ENCODE measurements at places on chromosomes 5 and 9.

- H3K36me3 ChIP-seq, result no peaks in the 10 kb centered on the region
- H3K27ac ChIP-seq, result peak overlapping the region; percentile 24
- H3K4me3 ChIP-seq, result no peak overlapping the region
- peaks cover 25% of the 10 kb centered on the region for H3K4me1 ChIP-seq
Measured at GRCh38 chr5:126961702-126962101, 68.7 kb downstream of the MARCHF3 start.

DNA sequence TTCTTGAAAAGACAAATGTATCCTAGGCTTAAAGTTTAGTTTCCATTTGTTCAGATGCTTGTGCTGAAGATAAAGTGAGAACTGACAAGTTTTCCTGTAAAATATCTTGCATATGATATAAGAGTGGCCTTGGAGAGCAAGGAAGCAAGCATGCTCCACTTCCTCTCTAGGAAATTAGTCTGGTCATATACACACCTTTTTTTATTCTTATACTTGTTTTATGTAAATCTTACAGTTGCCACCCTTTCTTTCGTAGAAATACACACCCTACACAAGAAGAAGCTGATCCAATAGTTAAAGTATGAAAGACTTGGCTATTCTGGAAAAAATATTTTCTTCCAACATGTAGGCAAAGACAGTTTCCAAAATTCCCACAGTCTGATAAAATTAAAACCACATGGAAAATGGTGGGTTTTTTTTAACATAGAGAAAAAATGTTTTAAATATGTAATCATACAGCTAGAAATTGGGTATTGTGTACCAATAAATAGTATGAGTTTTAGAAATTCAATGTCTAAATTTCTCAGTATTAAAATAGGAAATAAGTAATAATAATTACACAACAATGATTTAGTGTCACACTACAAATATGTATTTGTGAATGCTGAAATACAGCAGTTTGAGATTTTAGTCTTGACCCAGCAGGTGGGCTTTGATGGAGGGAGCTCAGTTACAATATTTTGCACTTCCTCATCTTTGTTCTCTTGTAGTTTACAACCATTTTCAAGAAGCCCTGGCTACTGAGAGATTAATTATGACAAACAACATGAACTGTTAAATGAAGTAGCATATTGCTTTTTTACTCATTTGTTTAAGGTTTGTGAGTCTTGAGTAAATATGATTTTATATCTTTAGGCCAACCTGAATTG is 185.7 kb upstream of the GNA14 start:
- peaks cover 1% of the 10 kb centered on the region for H3K27me3 ChIP-seq
- H3K4me1 ChIP-seq, result no peaks in the 10 kb centered on the region
- H3K27ac ChIP-seq, result no peak overlapping the region

GRCh38 chr9:116927726-116928125 is 240.6 kb downstream of the TRIM32 start:
- no peak overlapping the region for H3K4me3 ChIP-seq
- H3K27me3 ChIP-seq, result peaks cover 9% of the 10 kb centered on the region
- no peaks in the 10 kb centered on the region for H3K36me3 ChIP-seq
- no peaks in the 10 kb centered on the region for H3K4me1 ChIP-seq

- H3K27ac ChIP-seq, result no peak overlapping the region
- H3K27me3 ChIP-seq, result peaks cover 1% of the 10 kb centered on the region
- H3K36me3 ChIP-seq, result no peaks in the 10 kb centered on the region
- peak overlapping the region; percentile 66 for H3K4me3 ChIP-seq
Measured at GRCh38 chr9:113875459-113876150, 504 bp upstream of the ZNF618 start.

- peaks cover 14% of the 10 kb centered on the region for H3K4me1 ChIP-seq
- H3K4me3 ChIP-seq, result no peak overlapping the region
- DNase-seq, result no peak
- H3K27ac ChIP-seq, result no peak overlapping the region
- no peaks in the 10 kb centered on the region for H3K36me3 ChIP-seq
Measured at GRCh38 chr5:172733131-172733973, 37.6 kb downstream of the DUSP1 start.

DNA sequence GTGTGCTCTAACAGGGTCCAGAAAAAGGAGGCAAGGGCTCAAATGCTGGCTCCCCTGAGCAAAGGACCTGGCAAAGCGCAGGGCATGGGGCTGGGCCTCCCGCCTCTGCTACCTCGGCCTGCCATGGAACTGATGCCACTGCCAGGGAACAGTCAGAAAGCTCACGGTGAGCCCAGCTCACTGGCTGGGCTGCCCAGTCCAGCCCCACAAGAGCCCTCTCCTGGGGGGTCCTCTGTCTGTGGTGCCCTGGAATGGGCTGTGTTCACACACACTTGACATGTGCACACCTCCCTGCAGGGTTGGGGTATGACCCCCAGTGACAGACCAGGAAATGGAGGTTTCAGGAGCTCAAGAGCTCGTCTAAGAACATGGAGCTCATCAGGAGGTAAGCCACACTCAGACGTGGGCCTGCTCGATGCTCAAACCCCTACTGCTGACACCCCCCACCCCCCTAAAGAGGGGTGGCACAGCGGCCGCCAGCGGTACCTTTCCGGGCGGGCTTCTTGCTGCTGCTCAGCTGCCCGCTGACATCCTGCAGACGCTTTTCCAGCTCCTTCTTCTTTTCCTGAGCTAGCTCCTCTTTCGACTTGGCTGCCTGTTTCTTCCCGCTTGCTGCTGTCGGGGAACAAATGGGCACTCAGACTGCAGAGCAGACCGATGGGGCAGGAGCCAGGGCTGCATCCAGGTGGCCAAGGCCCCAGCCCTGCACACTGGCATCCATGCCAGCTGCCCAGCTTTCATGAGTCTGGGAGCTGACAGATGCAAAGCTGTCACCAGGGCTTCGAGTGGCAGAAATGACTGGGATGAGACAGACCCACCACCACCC is 9.1 kb downstream of the BRD3OS start:
- H3K4me1 ChIP-seq, result no peaks in the 10 kb centered on the region
- DNase-seq, result no peak
- H3K27me3 ChIP-seq, result no peaks in the 10 kb centered on the region
- H3K36me3 ChIP-seq, result peaks cover 30% of the 10 kb centered on the region

DNA sequence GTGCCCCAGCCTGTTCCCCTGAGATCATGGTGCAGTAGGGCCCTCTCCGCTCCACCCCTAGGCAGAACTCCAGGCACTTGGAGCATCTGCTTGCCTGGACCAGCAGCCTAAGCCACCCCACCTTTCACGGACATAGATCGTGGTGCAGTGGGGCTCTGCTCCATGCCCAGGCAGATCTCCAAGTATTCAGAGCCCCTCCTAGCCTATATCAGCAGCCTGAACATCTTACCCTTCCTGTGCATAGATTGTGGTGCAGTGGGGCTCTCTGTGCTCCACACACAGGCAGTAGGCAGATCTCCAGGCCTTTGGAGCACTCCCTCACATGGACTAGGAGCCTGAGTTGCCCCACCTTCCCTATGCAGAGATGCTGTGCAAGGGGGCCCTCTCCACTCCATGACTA is 103.0 kb downstream of the GLIS3 start:
- H3K27me3 ChIP-seq, result peaks cover 3% of the 10 kb centered on the region
- H3K4me1 ChIP-seq, result no peaks in the 10 kb centered on the region
- H3K27ac ChIP-seq, result no peak overlapping the region
- no peak overlapping the region for H3K4me3 ChIP-seq

DNA sequence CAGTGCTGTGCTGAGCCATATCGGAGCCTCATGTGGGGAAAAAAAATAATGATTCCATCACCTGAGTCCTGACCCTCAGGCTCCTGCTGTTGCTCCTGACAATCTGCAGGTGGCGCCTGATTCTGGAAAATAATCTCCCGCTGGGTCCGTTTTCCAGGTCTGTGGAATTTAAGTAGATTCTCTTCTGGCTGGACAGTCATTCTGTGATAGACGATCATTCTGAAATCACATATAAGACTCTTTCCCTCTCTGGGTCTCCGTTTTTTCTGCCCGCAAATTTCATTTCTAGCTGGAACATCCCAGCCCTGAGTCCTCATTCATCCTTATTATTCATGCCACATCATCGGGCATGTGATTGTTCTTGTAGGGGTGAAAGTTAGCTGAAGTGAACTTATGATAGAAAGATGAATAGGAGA is 22.1 kb upstream of the STXBP1 start:
- no peak overlapping the region for H3K27ac ChIP-seq
- DNase-seq, result no peak
- peaks cover 9% of the 10 kb centered on the region for H3K27me3 ChIP-seq
- H3K4me1 ChIP-seq, result peaks cover 2% of the 10 kb centered on the region
- H3K36me3 ChIP-seq, result no peaks in the 10 kb centered on the region
- no peak overlapping the region for H3K4me3 ChIP-seq

DNA sequence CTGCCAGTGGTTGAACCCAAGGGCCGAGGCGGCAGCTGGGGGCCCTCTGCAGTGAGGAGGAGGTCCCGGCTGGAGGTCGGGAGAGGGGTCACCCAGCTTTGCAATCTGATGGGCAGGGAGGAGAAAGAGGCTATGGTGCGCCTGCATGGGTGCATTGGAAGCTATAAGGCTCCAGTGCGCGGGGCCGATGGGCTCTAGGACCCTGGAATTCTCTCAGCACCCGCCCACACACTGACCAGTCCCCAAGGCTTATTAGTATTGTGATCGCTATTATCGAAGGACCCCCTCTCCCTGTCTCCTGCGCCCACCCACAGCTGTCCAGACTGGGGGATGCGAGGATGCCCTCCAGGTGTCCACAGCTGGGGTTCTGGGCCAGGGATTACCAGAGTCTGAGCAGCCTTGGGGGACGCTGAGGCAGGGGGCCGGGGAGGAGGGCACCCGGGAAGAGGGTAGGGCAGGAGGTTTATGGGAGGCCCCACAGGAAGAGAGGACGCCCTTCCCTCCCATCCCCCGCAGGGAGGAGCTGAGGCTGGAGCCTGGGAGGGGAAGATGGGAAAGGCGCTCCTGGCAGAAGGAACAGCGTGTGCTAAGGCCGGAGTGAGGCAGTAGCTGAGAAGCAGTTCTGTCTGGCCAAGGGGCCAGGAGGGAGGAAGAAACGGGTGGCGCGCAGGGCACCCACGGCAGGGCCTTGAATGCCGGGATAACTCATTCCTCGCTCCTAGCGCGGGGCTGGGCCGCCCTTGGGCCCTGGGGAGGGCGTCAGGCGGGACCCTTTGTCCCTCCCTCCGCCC is 24.2 kb downstream of the C9orf50 start:
- no peak overlapping the region for H3K4me3 ChIP-seq
- no peak for DNase-seq
- peaks cover 33% of the 10 kb centered on the region for H3K27me3 ChIP-seq
- H3K4me1 ChIP-seq, result peaks cover 9% of the 10 kb centered on the region

GRCh38 chr5:151825445-151825844 is 53.7 kb downstream of the G3BP1 start:
- no peak overlapping the region for H3K4me3 ChIP-seq
- DNase-seq, result peak; percentile 38
- no peak overlapping the region for H3K27ac ChIP-seq
- peaks cover 3% of the 10 kb centered on the region for H3K4me1 ChIP-seq

Measured in memory B cell (primary cell).